Colonic mucosa (tissue), 4 donors: ENCODE measurements at places on chromosomes 3 and 15. TPM values are rescaled to one million over a fixed set of nuclear protein-coding genes. Genes with fewer than 3 reads are reported as not detected.

DNA sequence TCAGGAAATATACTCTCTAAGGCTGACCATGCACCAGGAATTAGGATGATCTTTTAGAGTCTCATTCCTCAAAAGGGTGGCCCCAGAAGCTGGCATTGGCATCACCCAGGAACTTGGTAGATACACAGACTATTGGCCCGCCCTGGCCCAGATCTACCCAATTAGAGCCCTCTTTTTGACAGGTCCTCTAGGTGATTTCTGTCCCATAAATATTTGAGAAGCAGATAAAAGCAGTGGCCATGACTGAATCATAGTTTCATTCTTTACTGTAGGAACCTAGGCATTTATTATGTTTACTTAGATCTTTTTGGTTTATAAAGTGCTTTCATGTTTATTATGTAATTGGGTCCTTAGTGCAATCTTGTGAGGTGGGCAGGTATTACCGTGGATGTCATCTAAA lies 7.6 kb downstream of the TLNRD1 start:
- DNase-seq, result no peak

DNA sequence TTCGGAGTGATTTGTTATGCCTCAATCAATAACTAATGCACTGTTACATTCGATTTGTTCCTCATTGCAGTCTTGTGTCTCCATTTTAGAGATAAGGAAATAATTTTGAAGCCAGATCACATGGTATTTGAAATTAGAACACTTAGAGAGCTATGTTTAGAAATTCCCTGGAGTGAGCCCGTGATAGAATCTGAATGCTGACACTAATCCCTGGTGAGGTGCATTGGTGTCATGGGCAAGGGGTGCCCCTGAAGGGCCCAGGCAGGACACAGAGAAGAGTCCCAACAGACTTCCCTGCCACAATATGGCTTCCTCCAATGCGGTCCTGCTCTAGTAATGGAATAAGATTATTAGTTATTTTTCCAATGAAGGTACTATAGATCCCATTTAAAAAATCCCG lies 223.0 kb downstream of the NR2F2 start:
- no peak for DNase-seq

DNA sequence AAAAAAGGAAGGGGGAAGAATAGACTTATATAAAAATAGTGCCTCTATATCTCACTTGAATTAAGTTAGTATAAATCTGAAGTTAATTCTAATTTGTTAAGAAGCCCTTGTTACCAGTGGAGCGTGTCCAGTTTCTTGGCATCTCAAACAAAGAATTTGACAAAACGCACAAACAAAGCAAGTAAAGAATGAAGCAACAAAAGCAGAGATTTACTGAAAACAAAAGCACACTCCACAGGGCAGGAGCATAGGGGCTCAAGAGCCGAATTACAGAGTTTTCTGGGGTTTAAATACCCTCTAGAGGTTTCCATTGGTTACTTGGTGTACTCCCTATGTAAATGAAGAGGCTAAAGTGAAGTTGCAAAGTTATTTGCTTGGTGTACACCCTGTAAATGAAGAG lies 34.0 kb upstream of the GK5 start:
- DNase-seq, result no peak

DNA sequence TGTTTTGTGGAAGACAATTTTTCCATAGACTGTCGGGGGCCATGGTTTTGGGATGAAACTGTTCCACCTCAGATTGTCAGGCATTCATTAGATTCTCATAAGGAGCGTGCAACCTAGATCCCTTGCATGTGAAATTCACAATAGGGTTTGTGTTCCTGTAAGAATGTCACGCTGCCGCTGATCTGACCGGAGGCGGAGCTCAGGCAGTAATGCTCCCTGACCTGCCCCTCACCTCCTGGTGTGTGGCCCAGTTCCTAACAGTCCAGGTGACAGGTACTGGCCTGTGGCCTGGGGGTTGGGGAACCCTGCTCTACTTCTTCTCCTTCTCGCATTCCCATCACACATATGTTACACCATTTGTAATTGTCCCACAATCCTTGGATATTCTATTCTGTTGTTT lies 11.0 kb downstream of the CHRNA7 start:
- no peak for DNase-seq

DNA sequence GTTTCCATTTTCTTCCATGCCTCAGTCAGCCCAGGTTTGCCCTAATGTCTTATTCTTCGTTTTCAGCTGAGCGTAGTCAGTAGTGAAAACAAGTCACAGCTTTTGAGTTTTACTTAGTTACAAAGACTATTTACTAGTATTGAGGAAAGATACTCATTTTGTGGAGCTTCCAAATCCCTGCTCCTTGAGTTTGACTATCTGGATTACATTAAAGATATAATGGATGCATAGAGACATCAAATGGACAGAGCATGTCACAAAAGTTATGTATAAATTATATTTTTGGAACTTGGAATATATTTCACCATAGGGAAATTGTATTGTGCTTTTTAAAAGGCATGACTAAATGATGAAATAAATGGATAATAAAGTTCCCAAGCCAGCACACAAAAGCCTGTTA lies 54.6 kb upstream of the AKAP13 start:
- DNase-seq, result no peak

- DNase-seq, result peak; percentile 41
Observed at GRCh38 chr15:101180620-101181307, 71.1 kb downstream of the CHSY1 start.

GRCh38 chr3:126313580-126314304 lies 43.5 kb downstream of the KLF15 start:
- DNase-seq, result no peak

DNA sequence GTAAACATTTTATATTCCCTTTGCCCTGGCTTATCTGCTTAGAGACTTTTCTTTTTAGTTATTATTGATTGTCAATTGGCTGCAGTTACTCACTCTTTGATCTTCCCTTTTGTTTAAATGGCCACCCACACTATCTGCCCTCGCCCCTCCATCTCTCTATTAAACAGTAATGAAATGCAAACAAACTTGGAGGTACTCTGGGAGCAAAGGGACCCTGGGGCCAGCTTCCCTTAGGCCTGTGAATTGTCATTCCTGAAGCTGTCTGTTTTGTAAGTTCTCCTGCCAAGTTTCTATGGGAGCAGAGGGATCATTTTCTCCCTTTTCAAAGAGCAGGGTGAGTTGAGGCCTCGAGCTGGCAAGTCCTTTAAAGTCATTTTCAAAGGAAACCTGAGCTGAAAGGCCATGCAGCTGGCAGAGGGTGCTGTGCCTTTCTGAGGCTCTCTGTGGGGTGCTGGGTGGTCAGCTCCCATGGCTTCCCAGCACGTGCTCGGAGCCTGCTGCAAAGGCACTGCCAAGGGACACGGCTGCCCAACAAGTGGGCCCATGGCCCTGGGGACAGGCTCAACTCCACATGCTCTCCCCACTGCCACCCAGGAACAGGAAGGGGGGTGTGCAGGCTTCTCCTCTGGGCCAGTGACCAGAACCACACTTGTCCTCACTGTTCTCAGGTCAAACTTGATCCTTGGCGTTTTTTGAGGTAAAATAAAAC lies 17.4 kb upstream of the RTP2 start:
- no peak for DNase-seq

DNA sequence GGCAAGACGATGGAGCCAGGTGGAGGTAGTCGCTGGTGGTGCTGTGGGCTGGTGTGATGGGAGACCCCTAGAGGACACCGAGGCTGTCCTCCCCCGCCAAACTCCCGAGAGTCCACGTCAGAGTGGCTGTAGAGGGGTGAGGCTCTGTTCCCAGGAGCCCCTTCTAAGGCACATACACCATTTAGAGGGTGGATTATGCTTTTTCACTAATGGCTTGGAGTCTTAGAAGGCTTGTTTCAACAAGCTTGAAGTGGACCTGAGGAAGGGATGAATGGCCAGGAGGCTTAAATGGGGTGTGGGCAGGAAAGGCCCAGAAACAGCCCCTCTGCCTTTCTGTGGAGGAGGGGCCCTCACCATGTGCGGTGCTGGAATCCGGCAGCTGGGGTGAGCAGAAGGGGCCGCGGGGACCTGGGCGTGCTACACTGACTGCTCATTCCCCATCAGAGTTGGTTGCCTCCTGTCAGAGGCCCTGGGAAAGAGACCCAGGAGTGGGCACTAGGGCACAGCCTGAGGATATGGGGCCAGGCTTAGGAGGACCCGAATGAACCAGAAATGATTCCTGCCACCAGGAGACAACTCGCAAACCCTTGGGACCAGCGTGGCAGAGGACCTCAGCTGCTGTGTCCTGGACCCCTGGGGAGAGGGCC lies 66.2 kb downstream of the FEM1B start:
- no peak for DNase-seq

- DNase-seq, result no peak
Observed at GRCh38 chr3:151660885-151661284, 72.8 kb upstream of the AADACL2 start.

DNA sequence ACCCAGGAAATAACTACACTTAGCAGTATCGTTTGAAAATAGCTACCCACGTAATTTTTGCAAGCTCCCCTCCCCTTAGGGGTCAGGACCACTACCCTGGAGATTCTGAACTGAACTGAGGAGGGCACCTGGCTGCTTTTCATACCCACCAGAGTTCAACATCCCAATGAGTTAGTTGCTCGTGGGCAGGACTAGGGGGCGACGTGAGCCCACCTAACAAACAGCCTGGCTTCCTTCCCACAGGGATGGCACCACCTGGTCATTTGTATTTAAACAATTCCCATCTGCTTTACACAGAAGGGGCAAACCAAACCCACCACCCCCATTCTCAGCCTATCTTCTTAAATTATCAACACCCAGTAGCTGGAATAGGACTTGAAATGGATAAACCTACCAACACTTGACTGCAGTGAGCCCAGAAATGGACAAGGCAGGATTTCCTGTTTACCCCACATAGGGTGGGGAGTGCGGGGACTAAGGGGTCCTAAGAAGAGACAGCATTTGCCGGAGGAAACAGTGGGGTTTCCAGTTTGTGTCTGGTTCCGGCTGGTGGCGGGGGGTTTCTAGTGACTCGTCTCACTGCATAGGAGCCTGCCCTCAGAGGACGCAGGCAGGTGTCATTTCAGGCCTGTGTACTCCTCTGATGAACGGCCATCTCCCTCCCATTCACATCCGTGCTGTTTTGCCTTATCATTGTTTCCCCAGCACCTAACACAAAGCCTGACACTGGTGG lies 11.6 kb upstream of the VGLL4 start:
- DNase-seq, result no peak

DNA sequence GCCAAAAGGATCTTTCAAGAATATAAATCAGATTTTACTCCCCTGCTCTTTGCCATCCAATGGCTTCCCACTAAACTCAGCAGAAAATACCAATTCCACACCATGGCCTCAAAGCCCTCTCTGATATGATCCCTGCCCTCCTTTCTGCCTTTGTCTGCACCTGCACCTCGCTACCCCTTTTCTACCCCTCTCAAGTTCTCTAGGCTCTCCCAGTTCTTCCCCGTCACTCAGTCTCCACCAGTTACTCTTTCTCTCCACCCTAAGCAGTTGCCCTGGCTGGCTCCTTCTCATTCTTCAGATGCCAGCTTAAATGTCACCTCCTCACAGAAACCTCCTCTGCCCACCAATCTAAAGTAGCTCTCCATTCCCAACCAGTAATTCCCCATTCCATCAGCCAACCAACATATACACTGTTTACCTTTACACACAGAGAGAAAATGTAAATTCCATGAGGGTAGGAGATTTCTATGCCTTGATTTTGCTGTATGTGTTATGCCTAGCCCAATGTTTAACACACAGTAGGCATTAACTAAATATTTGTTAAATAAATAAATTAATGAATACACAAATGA lies 93.6 kb upstream of the LPP start:
- DNase-seq, result no peak

Gene LRRC34
- total RNA-seq, result 0.77 TPM

Gene LDHAL6B
- not detected for total RNA-seq

Gene GUCA1C
- not detected for total RNA-seq

Gene TAGLN3
- not detected for total RNA-seq

Gene CCR3
- total RNA-seq, result not detected

Gene MCF2L2
- total RNA-seq, result 1.4 TPM

Gene ZNF80
- not detected for total RNA-seq
